ENCODE measurements at places on chromosomes 11 and 22.

GRCh38 chr11:12288212-12288930 lies 89.0 kb upstream of the PARVA start:
- no peak for DNase-seq

- no peak for DNase-seq
These were observed 9.4 kb downstream of the BMAL1 start for GRCh38 chr11:13287036-13287435.

- no peak for DNase-seq
These were observed 84.8 kb upstream of the HTATIP2 start for GRCh38 chr11:20278727-20279126.

DNA sequence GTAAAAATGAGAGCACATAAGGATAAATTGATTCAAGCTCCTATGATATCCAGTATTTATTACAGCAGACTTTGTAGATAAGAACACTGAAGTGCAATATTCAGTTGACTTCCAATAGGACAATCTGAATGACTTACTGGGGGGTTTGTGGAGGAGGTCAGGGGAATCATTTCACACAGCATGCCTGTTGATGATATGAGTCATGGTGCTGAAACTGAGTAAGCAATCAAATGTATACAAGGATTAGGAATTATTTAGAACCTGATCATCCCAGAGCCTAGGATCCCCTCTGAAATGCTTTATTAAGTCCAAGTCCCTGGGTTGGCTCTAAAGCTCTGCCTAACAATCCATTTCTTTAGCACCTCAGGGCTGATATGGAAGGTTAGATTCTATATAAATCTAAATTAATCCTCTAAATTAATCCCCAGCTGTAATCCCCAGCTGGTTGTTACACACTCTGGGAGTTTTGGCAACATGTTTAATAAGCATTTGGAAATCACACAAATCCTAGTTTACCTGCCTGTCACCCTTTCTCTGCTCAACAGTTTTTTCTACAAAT lies 326.4 kb downstream of the GUCY1A2 start:
- DNase-seq, result no peak

DNA sequence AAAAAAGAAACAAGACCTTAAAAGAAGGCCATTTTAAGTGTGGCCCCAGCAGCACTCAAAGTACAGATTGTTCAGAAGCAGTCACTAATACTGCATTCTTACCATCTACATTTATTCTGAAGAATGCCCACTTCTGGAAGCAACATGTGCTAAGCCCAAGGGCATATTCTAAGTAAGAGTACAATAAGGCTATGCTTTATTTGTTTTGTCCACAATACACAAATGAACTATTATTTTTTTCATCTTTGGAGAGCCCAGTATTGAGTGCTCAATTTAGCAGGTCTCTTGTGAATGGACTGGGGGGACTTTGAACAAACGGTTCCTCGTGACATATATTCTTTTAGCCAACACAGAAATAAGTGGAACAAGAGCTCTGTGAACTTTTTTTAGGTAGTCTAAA lies 191.4 kb upstream of the CHORDC1 start:
- no peak for DNase-seq

GRCh38 chr11:128497776-128498095 lies 89.6 kb downstream of the ETS1 start:
- DNase-seq, result no peak

- no peak for DNase-seq
These were observed 733.4 kb downstream of the JRKL start for GRCh38 chr11:97123237-97123636.

- DNase-seq, result no peak
These were observed 2.2 kb upstream of the MTA2 start for GRCh38 chr11:62603776-62604299.

DNA sequence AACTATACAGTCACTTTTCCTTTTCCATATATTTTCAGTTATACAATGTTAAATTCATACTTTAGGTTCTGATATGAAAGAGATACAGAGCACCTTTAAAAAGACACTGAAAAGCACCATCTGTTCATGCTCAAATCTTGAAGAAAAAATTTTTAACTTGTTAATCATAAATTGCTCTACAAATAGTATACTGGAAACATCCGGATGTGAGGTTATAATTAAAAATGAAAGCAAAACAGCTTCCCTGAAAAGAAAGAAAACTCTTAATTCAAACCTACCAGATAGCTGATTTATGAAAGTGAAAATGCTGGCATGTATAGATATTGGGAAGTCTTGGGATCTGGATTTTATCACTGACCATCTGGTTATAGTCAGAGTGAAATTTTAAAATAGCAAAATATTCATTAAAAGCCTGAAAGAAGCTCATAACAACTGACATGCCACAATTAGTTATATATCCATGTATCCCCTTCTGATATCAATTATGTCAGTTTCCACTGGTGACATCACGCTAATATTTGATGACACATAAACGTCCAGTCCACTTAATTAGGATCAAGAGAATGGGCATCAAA lies 740.0 kb downstream of the DLG2 start:
- DNase-seq, result no peak

- DNase-seq, result no peak
These were observed 330.2 kb upstream of the B3GAT1 start for GRCh38 chr11:134742224-134742612.

DNA sequence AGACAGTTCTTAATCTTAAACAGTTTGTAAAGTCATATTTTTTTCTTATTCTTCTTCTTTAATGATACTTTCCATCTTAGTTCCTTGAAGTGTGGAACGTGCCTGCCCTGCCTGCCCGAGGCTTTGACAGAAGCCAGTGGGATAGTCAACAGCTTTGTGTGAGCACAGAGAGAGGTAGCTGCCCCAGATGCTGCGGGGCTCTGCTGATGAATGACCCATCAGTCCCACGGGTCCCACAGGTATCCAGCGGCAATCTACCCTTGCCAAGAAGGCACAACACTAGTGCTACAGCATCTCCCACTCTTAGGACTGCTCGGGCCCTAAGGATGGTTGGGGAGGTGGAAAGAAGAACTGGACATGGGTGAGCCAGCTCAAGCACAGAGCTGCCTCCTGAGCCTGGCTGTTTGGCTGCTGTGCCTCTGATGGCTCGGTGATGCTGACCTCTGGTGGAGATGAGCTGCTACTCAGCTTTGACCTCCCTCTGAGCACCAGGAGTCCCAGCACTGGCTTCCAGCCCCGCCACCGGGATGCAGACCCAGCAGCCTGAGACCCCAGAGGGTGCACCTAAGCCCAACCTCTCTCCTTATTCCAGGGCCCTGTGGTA lies 11.8 kb upstream of the APLNR start:
- no peak for DNase-seq

GRCh38 chr11:57935402-57936049 lies 88.2 kb upstream of the OR9Q1 start:
- no peak for DNase-seq

DNA sequence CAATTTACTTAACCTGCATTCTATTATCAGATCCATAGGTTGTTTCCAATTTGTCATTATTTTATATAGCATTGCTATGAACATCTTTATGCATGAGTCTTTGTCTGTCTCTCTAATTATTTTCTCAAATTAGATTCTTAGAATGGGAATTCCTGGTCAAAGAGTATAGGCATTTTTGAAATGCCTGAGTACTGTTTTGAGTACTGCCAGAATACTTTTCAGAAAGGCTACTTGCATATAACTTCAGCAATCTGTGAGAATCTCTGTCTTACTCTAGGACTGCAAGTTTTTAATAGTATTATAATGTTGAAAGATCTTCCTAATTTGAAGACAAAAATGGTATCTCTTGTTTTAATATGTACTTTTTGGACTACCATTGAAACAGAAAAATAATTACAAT lies 56.6 kb downstream of the KCNC1 start:
- no peak for DNase-seq

DNA sequence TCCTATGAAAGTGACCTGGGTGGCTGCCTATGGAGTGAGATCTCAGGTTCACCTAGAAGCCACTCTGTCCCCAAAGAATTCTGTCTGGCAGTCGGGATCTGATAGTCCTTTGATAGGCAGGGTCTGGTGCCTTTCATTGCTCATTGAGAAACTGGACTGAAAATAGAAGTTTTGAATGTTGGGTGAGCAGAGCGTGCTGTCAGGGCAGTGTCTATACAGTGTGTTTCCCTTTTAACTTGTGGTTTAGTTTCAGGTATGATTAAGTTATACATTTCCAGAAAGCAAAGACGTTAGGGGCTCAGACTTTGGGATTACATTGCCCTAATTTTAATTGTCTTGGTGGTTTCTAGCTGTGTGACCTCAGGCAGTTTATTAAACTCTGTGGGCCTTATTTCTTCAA lies 111.3 kb upstream of the PAX6 start:
- DNase-seq, result no peak

DNA sequence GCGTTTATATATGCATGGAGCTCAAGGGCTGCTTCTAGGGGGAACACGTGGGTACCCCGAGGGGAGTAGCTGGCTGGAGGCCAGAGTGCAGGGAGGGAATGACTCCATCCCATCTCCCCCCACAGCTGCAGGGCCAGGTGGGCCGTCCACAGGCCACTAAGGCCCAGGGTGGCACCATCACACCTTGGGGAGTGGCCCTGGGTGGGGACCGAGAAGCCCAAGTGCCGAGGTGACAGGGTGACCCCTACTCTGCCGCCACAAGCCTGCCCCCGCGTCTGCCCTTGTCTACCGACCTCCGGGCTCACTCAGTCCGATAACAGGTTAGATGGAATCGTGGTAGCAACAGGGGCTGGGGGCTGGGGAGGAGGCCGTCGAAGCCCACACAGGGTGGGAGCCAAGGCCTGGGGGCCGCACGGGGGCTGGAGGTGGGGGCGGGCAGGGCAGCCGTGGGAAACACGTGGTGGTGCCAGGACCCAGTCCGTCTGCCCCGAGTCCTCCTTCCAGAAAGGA lies 125.7 kb downstream of the KCNQ1OT1 start:
- no peak for DNase-seq

GRCh38 chr22:23414727-23415489 lies 165.2 kb downstream of the IGLL1 start:
- DNase-seq, result no peak

DNA sequence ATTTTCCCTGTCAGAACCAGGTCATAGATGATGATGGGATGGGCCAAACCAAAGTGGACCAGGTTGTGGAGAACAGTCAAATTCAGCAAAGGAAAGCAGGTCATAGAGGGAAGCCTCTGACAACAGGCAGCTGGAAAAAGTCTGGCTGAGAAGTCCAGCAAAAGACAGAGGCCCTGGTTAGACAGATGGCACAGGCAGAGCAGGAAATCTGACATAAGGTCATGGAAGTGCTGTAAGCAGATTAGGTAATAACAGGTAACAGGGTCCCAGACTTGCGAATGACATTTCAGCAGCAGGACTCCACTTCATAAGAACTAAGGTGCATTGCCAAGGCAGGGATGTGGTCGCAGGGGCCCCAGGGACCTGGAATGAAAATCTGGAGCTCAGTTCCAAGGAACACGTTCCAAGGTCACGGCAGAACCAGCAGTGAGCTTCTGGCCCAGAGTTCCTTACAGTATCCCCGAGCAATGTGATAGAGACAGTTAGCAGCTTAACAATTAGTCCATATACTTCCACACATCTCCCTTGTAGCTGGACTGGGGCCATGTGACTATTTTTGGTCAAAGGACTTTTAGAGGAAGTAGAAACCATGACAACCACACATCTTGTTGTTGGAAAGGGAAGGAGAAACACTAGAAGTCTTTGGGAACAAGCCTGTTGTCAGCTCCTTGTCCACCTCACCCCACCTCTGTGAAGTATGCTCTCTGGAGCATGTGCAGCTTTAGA lies 75.4 kb downstream of the ME3 start:
- no peak for DNase-seq

Data from activated naive CD8-positive, alpha-beta T cell treated with anti-CD3 and anti-CD28 coated beads, Interleukin-2, amount 50 U/mL, for 16 hours (primary cell).